ENCODE measurements at places on chromosomes 2 and 18.

- DNase-seq: no peak
These were observed 243.6 kb downstream of the OSR1 start for GRCh38 chr2:19114754-19115231.

DNA sequence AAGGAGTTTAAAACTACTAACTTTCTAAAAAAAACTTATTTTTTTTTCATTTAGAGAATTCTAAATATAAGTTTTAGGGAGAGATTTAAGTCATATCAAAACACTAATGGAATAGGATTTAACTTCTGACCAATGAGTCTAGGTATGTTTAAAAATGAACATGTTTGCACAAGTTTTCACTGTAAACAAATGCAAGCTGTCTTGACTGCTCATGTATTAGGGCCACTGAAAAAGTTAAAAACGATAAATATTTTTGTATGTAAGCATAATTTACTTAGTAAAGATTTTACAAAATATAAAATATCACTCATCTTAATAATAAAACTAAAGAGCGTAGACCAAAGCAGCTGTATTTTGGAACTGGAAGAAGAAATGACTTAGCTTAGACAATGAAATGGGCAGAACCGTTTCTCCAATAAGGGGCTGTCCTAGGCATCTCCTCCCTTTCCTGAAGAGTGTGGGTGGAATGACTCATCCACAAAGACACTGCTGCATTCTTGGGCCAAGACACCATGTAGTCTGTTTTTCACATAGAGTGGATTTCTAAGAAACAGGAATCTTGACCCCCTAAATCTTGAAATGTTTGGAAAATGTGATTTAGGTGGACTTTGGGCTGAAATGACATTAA, 118.8 kb downstream of the MEP1B start:
- DNase-seq: no peak

- no peak for DNase-seq
These were observed 26.6 kb upstream of the IHH start for GRCh38 chr2:219087361-219087760.

GRCh38 chr18:71976744-71977143, 567.4 kb downstream of the CBLN2 start:
- no peak for DNase-seq

GRCh38 chr18:67217551-67218166, 298.9 kb downstream of the DSEL start:
- DNase-seq: peak; percentile 60

DNA sequence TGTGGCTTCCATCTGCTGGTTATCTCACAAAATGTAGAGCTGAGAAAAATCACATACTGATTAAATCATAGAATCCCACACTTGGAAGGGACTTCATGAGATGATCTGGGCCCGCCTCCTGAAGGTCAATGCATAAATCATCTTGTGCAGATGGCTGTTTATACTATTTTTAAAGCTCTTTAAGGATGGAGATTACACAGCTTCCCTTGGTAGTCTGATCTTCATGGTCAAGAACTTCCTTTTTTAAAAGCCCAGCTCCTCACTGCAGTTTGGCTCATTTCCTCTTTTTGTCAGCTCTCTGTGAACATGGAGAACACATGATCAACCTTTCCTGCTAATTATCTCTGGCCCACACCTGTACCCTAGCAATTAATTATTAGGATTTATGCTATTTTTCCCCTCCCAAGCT, 25.9 kb downstream of the GCG start:
- peak; percentile 48 for DNase-seq

DNA sequence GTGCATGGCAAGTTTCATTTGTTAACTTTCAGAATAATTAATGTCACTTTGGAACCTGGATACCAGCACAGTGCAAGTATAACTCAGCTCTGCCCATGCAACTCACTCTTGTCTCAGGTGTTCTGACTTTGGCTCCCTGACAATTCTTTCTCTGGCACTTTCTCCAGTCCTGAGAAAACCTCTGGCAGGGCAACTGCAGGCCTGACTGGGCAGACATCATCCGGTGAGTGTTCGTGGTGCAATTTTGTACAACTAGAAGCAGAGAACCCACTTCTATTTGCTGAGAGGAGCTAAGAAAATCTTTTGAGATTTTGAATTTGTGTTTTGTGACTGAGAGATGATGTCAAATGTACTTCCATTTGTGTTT, 143.0 kb downstream of the AQP4 start:
- no peak for DNase-seq

GRCh38 chr2:43088143-43089073, 138.0 kb downstream of the ZFP36L2 start:
- no peak for DNase-seq

DNA sequence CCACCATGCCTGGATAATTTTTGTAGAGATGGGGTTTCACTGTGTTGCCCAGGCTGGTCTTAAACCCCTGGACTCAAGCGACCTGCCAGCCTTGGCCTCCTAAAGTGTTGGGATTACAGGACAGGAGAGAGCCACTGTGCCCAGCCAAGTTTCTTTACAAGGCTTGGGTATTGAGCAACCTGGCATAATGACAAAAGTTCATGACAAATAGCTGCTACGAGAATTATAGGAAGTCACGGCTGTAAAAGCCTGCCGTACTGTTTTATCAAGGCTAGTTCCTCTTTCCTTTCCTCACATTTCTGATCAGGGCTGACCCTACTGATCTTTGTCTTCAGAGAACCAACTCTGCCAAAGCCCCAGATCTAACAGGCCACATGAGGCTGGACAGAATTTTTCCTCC, 490.4 kb upstream of the SPRED2 start:
- DNase-seq: no peak

DNA sequence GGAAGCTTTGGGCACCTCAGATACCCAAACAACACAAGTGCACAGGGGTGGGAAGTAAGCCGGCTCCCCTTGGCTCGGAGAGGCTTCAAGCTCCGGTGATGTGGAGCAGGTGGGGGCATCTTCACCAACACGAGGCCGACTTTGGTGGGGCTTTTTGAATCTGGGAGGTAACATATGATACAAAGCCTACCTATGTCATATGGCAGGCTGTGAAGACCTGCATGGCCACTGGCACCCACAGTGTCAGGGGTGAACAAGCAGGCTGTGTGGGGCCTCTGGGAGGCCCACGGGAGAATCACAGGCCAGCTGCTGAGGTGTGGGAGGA, 109.0 kb downstream of the EIPR1 start:
- DNase-seq: no peak

DNA sequence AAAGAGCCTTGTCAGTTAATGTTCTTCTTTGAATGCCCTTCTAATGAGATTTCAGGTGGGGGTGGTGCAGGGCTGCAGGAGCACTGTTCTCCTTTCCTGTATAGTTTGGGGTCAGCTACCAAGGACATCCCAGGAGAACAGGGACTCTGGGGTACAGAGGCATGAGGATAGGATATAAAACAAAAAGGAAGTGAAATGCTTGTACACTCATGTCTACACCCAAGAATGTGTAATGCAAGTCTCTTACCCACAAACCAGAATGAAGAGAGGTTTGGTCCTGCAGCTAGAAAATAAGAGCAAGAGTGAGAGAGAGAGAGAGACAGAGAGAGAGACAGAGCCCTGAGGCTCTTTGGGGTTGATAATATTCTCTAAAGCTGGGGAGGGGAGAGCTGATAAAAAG, 151.8 kb upstream of the KCTD1 start:
- no peak for DNase-seq

GRCh38 chr2:112776113-112776512, 8.2 kb downstream of the IL1A start:
- no peak for DNase-seq

DNA sequence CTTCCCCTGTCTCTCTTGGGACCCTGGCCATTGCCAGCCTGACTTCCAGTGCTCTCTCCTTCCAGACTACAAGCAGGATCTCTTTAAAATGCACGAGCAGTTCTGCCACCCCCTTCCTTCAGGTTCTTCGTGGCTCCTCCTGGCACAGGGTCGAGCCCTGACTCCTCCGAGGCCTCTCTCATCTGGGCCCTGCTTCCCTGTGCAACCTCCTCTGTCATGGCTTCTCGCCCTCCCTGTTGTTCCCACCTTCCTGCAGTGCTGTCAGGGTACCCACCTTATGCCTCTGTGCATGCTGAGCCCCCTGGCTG, 56.7 kb upstream of the RPL31 start:
- no peak for DNase-seq

- DNase-seq: no peak
These were observed 91.3 kb downstream of the ASXL2 start for GRCh38 chr2:25787020-25787419.
